ENCODE measurements at places on chromosomes 1 and 21.

GRCh38 chr1:111776391-111776790 is 20.7 kb downstream of the DDX20 start:
- DNase-seq = no peak

- DNase-seq = no peak
Measured at GRCh38 chr1:10178597-10179405, 31.6 kb upstream of the KIF1B start.

- DNase-seq = no peak
Measured at GRCh38 chr1:6935361-6935883, 150.2 kb downstream of the CAMTA1 start.

GRCh38 chr1:231099996-231100767 is 60.1 kb upstream of the FAM89A start:
- DNase-seq = no peak

Measured in GM04504 (cell line).